ENCODE measurements at places on chromosomes 5 and 9.

DNA sequence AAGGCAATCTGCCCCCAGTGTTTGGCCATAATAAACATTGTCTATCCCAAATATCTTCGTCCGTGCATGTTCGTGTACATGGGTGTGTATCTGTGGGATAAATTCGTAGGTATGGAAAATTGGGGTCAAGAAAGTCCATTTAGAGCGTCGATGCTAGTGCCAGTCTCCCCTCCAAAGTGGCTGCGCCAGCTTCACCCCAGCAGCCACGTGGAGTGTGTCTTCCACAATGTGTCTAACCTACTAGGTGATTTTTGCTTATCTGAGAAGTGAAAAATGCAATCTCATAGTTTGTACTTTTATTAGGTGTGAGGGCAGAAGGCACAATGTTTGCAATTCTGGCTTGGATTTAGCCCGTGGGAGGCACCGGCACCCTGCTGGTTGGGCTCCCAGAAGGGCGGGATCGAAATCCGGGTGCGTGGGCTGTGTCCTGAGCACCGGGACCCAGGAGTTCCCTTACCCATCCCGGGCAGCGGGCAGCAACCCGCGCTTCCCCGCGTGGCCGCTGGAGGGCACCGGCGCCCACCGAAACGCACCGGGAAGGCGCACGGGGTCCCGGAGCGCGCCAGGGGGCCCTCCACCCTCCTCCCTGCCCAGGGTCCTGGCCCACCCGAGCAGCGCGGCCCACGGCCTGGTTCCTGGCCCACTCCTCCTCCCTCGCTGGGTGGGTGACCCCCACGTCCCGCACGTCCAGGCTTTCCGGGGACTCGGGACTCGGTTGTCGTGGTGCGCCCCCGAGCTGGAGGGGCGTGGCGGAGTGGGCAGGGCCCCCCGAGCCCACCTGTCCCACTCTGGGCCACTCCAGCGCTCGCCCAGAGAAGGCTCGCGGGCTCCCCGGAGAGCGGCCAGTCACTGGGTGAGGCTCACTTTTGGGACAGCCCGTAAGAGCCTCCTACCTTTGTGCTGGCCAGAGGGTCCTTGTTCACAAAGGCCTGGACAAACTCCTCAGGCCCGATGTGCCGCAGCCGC is 55.4 kb upstream of the RNF130 start:
- peak; percentile 9 for DNase-seq

- DNase-seq = no peak
Measured at GRCh38 chr9:95506428-95506677, 10.4 kb downstream of the PTCH1 start.

- DNase-seq = peak; percentile 46
Measured at GRCh38 chr9:129068990-129069861, 11.7 kb upstream of the DOLPP1 start.

GRCh38 chr5:150372639-150373038 is 15.1 kb downstream of the TCOF1 start:
- DNase-seq = no peak

DNA sequence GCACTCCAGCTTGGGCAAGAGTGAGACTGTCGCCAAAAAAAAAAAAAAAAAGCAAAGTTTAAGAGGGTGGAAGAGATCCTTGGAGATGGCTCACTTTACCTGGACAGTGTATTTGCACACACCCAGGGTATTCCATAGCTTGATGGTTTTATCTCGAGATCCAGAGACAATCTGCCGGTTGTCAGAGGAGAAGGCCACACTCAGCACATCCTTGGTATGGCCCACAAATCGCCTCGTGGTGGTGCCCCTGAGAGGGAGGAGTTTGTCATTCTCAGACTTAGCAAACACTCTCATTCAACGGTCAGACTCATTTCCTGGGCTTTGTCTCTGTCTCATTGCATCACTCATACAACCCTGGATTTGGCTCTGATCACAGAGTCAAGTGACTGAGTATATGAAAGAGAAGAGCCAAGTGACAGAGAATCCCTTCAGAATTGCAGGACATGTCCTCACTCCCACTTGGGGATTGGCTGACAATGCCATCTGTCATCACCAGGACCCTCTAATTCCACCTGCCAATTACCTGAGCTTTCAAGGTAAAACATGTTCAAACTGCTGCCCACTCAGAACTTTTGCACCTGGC is 2.2 kb downstream of the RACK1 start:
- no peak for DNase-seq

DNA sequence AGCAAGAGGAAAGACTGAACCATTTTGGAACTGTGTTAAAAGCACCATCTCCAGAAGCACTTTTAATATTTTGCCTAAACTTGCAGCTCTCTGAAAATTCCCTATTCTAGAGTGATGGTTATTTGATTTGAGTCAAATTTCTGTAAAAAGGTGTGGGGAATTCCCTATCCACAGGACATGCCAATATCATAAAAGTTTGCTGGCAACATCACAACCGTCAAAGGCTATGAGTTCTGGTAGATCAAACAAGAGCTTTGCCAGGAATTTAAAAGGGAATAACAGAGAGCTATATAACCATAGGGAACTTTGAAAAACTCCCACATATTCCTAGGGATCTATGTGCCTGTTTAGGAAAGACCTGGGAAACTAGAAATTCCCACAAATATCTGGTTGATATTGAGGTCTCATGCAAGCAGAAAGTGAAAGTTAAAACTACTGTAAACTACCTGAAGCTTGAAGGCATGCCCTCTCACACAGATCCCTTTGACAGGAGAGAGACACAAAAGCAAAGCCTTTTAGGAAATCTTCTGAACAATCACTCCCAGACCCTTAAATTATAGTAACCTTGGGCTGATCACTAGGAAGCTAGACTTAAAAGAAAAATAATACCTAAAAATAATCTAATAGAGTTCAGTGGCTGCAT is 549.9 kb downstream of the ANXA1 start:
- no peak for DNase-seq

DNA sequence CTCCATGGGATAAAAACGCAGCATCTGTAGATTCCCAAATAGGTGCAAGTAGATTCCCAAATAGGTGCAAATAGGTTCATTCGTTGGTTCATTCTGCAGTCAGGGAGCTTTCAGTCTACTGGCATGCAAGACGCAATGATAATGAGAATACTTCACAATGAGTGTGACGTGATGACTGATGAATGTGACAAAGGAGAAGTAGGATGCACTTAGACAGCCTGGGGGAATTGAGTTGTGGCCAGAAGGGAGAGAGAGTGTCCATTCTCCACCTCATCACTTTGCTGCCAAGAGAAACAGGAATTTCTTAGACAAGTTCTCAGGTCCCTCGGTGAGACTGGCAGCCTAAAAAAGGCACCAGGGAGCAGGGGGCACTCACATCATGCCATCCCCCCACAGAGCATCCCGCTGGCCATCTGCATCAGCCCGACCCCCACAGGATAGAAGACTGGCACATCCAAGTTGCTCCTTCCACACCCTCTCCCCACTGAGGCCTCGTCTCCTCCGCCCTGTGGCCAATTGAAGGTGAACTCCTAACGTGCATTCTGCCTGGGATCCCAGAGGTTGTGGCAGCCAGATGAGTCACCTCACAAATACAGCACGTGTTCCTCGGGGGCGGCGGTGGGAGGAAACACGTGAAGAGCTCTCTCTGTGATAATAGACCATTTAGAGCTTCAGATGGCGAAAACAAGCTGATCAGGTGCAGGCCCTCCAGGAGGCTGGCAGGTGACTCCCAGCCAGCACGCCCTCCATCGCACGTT is 19.9 kb upstream of the KCNIP1 start:
- DNase-seq = no peak

DNA sequence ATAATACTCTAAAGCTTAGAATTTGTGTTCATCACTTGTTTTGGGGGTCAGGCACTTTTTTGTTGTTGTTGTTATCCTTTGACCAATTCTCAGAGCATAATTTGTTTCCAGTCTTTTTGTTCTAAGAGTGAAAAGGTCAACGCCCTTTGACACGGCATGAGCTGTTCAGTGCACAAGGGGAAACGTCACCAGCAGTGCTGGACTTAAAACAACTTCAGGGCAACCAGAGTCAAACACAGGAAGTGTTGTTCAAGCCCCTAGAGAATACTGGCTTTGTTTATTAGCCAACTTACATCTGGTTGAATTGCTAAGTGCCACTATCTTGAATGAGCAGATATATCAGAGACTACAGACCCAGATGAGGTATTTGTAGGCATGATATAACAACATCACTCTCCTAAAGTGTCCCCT is 368.9 kb downstream of the TMEM161B start:
- DNase-seq = no peak

DNA sequence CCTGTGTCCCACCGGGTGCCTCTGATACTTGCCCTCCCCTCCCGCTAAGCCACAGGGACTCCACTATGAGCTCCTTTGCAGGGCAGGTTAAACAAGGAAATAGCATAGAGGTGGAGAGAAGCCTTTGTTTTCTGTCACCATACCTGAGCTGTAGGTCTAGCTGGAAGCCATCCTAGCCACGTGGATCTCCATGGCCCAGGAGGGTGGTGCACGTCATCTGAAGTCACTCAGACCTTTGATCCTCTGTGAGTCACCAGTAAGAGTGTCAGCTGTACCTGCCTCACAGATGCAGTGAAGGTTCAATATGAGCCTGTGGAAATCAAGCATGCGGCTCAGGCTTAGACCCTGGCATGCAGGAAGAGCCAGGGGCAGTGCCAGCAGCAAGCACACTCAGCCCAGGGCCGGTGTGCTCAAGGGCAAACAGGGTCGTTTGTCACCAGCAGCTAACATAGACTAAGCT is 55.1 kb downstream of the ASS1 start:
- DNase-seq = no peak

- DNase-seq = no peak
Measured at GRCh38 chr9:109179801-109180523, 12.9 kb upstream of the FRRS1L start.

- no peak for DNase-seq
Measured at GRCh38 chr9:18717759-18718158, 243.8 kb downstream of the ADAMTSL1 start.

DNA sequence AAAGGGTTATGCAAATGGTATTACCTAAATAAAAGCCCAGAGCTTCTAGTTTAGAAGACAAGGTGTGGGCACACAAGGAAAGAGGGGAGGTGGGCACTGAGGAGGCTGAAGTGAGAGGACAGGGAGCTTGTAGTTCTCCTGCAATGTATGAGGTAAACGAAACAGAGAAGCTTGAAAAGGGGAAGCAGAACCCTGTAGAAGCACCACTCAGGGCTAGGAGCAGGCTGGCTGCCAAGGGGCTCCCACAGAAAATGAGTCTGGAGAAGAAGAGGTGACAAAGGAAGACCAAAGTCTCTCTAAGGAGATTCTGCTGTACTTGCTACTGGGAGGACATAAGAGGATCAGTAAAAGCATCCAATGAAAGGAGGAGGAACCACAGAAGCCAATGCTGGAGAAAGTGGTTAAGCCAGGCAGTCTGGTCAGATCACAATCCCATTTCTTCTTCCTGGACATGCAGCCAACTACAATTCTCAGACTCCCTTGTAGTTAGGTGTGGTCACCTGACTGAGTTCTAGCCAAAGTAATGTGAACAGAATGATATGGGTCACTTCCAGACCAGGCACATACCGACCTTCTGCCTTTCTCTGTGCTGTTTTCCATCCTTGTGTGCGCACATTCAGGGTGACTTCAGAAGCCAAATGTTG is 174.5 kb upstream of the MAP3K1 start:
- no peak for DNase-seq

GRCh38 chr9:86944796-86945727 is 2.2 kb downstream of the GAS1 start:
- DNase-seq = no peak

GRCh38 chr9:117720066-117720465 is 15.9 kb downstream of the TLR4 start:
- DNase-seq = no peak

- no peak for DNase-seq
Measured at GRCh38 chr9:133221177-133221809, 12.2 kb upstream of the OBP2B start.

DNA sequence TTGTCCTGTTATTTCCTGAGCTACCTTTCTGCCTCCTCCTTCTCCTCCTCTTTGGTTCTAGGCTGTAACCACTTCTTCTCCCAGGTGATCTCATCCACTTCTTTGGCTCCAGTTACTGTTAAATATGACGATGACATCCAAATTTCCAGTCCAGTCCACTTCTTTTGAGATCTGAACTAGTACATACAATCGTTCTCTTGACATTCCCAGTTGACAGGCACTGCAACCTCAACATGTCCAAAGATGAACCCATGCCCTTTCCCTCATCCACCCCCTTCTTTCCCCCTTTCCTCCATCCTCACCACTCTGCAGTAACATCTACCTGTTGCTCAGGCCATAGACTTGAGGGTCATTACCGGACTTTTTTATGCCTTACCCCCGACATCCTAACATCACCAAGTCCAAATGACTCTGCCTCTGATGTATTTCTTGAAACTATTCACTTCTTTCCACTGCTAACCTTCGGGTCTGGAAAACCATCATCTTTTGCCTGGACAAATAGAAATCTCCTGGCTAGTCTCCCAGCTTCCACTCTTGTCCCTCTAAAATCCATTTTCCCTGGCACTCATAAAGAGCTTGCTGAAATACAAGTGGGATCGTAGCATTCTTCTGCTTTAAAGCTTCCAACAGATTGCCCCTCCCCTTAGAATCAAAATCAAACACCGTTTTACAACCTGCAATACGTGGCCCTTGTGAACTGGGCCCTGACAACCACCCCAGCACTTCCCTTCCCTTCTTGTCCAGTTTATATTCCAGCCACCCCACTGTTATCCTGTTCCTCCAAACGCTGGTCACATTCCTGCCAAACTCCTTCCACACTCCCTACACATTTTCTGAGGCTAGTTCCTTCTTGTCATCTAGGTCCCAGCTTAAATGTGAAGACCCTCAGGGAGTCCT is 31.5 kb downstream of the KLF9 start:
- DNase-seq = no peak

- DNase-seq = no peak
Measured at GRCh38 chr5:95347506-95348120, 43.6 kb upstream of the FAM81B start.

GRCh38 chr9:126295516-126295915 is 31.1 kb upstream of the MVB12B start:
- DNase-seq = no peak

DNA sequence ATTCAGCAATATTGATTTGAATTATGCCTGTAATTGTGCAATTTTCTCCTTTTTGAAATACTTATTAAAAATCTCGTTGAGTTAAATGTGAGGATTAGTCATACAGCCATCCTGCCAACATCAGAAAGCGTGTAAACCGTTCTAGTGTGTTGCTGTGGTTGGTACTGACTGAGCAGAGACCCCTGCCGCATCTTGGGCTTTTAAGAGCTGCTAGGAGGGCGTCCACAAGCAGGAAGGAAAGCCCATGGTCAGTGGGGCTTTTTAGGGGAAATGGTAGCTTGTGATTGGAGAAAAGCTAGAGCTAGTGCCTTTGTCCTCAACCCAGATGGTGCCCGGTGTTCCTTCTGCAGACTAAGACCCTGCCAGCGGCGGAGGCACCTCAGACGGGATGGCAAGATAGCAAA is 1.3 kb downstream of the SDHA start:
- no peak for DNase-seq

- DNase-seq = no peak
Measured at GRCh38 chr5:77987331-77987730, 211.2 kb upstream of the TBCA start.

DNA sequence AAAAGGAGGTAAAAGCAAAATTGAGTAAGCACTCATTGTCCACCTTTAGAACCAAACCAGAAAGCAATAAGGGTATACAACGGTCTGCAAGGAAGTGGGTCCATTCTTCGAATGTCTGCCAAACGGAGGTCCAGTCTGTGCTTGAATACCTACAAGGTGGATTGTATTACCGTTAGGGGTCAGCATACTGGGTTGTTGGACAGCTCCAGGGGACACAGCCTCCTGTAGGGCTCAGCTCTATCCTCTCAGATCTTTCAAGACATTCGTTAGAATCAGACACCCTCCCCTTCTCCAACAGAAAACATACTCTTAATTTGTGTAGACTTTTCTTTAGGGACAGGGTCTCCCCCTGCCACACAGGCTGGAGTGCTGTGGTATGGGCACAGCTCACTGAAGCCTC is 5.5 kb downstream of the ASTN2 start:
- DNase-seq = no peak
